Heart left ventricle (tissue), 16 donors: ENCODE measurements at places on chromosomes 3 and 15. TPM values are rescaled to one million over a fixed set of nuclear protein-coding genes. Genes with fewer than 3 reads are reported as not detected.

- DNase-seq: no peak
Observed at GRCh38 chr3:94596887-94597566, 534.2 kb downstream of the NSUN3 start.

DNA sequence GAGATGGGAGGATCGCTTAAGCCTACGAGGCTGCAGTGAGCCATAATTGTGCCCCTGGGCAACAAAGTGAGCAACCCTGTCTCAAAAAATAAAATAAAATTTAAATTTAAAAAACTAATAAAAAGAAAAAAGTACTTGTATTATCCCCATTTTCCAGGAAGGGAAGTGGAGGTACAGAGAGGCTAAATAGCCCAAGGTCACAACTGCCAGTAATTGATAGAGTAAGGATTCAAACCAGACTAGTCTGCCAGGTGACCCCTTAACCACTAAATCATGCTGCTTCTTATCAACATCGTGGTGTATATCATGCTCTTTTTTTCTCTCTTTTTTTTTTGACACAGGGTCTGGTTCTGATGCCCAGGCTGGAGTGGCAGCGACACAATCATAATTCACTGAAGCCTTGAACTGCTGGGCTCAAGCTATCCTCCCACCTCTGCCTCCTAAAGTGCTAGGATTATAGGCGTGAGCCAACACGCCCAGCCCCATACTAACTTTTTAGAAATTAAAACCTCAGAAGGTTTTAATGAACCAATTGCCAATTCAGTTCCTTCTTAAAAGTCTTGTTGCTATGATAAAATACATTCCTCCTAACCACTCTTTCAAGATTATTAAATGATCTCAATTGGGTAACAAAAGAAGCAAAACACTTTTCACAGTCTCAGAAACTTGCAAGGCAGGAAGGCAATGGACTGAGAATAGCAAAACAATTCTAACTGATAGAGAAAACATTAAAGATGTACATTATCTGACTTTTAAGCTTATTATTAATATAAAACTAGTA is 30.5 kb downstream of the HERC1 start:
- DNase-seq: no peak

GRCh38 chr15:90160781-90161727 is 40.1 kb upstream of the SEMA4B start:
- no peak for DNase-seq

GRCh38 chr3:161452179-161452578 is 44.4 kb upstream of the OTOL1 start:
- DNase-seq: no peak

DNA sequence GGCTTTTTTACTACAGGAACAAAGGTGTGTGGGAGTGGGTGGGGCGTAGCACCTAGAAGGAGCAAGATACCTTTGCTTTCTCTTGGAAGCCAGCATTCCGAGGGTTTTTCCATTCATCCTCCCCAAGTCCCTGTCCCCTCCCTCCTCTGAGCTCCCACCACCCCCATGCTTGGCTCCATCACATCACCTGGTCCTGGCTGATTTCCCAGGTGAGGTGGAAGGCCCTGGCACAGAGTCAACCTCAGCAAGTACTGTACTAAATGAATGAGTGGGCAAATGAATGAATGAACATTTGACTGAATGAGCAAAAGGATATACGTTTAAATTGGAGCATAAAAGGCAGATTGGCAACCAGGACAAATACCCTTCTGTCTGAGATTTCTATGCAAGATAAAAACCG is 45.4 kb downstream of the DZIP1L start:
- no peak for DNase-seq

- no peak for DNase-seq
Observed at GRCh38 chr15:79401301-79401700, 30.8 kb upstream of the MINAR1 start.

DNA sequence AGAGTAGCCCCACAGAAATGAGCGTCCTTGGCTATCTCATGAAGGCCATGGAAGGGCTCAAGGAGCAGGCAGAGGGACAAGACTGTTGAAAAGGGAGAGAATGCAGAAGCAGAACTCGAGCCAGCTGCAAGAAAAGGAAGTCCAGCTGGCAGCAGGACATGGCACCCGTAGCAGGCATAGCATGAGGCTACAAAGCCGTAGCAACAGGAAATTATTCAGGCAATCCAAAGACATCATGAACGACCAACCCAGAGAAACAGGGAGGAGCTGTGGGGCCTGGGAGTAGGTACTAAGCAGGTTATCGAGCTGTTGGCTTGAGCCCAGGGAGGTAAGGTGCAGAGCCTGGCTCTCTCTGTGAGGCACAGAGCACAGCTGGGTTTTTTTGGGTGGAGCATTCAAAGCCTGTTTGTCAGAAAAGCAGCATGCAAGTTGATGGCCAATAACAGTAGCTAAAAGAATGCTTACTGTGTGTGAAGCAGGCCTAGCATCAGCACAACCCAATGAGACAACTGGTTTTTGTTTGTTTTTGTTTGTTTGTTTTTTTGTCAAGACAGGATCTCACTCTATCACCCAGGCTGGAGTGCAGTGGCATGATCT is 144.0 kb upstream of the SMAD3 start:
- no peak for DNase-seq

- DNase-seq: no peak
Observed at GRCh38 chr15:57604507-57604906, 12.8 kb downstream of the MYZAP start.

DNA sequence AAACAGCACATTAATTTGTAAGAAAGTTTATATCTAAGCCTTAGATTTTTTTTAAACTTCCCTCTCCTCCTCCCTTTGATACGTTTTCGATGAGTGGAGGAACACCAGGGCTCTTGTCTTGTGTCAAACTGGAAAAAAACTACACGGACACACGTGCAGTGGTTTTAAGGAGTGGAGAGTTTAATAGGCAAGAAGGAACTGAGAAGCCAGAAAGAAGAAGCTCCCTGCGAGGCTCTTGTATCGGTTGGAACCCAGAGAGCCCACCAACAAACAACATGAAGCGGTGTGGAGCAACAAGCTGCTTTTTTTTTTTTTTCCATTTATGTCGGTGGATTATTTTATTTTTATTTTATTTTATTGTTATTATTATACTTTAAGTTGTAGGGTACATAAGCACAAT is 18.6 kb downstream of the NDUFB4 start:
- no peak for DNase-seq

The ADCY5 gene
- 106 TPM for total RNA-seq

The CCDC54 gene
- total RNA-seq: not detected

The SLC2A2 gene
- total RNA-seq: not detected

The MCF2L2 gene
- total RNA-seq: 0.52 TPM

The GCSAM gene
- total RNA-seq: 0.59 TPM

The PLA1A gene
- 1.7 TPM for total RNA-seq

The CISH gene
- total RNA-seq: 26.3 TPM
